Esophagus muscularis mucosa (tissue), 4 donors: ENCODE measurements at places on chromosomes 13 and 19. TPM values are rescaled to one million over a fixed set of nuclear protein-coding genes. Genes with fewer than 3 reads are reported as not detected.

DNA sequence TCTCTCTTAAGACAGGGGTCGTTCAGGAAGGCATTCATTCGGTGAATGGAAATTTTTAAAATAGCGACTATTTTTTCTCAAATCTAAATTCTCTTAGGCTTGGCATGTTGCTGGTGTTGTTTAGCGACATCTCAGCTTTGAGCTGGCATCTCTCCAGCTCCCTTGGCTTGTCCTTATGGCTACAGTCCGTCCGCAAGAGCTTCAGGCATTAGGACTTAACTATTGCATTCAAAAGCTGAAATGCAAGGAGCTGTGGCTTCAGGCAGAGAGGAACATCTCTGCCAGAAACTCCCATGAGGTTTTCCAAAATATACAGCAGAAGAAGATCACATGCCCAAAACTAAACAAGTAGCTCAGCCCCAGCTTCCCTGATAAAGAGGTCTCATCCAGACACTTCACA is 578.5 kb downstream of the EFNB2 start:
- no peak for DNase-seq

DNA sequence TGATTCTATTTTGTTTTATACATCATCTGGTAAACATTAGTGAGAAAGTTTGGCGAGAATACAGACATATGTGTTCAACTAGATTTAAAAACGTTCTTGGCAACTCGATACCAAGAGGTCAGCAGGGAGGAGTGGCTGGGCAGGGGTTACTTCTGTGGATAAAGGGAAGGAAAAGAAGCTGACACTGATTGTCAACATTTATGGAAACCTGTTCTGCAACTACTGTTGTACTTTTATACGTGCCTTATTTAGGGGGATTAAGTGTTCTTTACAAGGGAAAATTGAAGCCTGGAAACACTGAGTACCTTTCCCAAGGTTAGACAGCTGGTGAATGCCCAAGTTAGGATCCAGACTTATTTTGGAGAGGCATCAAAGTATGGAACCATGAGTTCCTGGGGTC is 65.0 kb downstream of the MTUS2 start:
- no peak for DNase-seq

DNA sequence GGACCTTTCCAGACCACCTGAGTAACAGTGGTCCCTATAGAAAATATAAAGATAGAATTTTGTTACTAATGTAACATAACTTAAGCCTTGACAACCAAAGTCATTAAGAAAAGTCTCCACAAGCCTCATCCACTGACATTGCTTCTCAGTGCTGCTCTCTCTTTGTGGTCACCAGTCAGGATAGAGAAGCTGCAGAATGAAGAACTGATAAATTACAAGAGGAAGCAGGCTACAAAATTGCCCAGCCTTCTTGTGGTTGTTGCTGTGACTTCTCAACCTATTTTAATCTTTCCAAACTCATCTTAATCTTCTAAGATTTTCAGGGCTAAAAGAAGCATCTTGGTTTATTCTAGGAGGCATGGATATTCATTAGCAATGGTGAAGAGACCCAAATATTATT is 343.8 kb downstream of the MZT1 start:
- DNase-seq, result no peak

DNA sequence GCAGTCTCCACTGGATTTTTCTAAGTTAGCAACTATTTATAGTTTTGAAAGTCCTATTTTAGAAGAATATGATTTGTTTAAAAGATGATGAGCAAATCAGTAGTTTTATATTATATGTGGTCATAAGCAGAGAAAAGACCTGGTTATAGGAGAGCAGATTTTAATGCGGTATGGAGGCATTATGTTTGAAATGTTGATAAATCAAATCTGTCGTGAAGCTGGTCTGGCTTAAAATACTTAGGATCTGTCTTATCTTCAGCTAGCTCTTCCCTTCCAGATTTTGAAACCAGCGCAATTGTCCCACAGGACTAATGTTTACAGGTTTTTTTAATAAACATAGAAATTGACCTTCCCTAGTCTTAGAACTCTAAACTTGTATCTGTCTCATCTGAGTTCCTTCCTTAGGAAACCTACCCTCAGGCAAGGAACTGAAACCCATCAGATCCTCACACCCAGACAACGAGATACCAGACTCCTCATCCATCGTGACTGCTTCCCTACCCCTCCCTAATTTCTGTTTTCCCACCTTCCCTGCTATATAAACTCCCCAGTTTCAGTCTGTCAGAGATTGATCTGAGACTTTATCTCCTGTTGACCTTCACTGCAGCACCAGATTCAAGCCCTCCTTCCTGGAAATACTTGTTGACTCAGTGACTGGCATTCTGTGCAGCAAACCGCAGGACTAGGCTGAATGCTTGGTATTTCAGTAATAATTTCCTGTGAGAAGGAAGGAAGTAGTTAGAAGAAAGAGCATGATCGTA is 37.8 kb upstream of the CXCL17 start:
- no peak for DNase-seq

- no peak for DNase-seq
These were observed 19.2 kb downstream of the UTP14C start for GRCh38 chr13:52043675-52044074.

- DNase-seq, result no peak
These were observed 9.7 kb downstream of the HSD17B14 start for GRCh38 chr19:48826606-48827020.

- DNase-seq, result no peak
These were observed 453.7 kb downstream of the PCDH17 start for GRCh38 chr13:58085274-58085673.

DNA sequence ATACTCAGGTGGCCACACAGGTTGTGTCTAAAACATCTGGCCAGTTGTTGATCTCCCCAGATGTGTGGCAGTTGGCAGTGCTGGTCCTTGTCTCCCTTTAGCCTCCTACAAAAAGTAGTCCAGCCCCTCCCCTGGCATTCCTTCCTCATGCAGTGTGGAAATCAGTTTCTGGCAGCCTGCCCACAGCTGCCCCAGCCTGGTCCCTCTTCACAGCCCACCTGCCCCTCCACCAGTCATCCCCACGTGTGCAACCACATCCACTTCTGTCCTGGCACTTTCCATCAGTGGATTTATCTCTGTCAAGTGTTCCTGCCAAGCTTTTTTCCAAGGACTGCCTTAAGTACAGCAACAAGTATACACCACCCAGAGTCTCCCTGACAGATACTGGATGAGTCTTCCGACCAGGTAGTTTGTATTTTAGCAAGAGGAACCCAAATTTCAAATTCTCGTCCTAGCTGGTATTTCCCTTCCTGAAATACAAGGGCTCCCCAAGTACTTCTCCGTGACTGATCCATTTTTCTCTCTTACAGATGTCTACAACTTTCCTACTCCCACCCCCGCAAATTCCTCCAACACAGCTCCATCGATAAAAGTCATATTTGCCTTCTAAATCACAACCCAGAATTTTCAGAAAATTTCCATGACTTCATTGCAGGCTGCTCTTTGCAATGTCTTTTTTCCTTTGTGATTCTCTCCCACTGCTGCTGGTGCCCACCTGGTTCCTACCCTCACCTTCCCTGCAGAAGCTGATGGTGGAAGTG is 313.5 kb downstream of the FOXO1 start:
- DNase-seq, result no peak

DNA sequence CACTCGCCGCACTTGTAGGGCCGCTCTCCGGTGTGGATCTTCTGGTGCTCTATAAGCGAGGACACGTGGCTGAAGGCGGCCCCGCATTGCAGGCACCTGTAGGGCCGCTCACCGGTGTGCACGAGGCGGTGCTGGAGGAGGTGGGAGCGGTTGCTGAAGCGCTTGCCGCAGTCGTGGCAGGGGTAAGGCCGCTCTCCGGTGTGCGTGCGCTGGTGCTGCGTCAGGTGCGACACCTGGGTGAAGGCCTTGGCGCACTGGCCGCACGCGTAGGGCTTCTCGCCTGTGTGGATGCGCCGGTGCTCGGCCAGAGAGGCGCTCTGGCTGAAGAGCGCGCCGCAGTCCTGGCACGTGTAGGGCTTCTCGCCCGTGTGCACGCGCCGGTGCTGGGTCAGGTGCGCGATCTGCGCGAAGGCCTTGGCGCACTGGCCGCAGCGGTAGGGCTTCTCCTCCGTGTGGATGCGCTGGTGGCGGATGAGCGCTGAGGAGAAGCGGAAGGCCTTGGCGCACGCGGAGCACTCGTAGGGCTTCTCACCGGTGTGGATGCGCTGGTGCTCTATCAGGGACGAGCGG is 7.5 kb downstream of the ZNF835 start:
- no peak for DNase-seq

DNA sequence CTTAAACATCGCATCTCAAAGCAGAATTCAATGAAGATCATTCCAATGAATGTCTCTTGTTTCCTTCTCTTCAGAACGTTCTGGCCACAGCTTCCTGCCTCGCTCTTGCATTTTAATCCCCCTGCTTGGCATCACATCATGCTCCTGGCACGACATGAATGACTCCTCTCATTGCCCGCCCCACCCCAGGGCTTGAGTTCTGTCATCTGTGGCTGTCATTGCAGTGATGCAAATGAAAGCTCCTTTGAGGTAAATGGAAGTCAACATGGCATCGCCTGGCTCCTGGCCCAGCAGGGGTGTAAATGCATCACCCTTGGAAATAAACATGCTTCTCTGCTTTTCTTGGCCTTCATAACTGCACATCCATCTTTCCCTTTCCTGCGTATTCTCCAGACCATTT is 48.6 kb downstream of the SCEL start:
- no peak for DNase-seq

DNA sequence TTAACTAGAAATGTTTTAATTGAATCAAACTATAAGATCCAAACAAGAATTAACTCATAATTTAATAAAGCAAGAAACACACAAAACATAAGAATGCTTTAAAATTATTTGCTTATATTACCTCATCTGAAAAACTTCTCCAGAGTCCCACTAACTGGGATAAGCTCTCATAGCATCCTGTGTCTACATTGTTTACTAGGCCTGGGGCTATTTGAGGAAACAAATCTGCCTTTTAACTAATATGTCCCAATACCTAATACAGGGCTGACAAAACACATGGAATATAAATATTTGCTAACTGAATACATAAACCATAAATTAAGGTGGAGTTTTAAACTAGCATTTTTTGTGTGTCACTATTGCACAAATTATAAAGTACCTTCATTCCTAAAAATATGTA is 1399.8 kb upstream of the SLC10A2 start:
- DNase-seq, result no peak

DNA sequence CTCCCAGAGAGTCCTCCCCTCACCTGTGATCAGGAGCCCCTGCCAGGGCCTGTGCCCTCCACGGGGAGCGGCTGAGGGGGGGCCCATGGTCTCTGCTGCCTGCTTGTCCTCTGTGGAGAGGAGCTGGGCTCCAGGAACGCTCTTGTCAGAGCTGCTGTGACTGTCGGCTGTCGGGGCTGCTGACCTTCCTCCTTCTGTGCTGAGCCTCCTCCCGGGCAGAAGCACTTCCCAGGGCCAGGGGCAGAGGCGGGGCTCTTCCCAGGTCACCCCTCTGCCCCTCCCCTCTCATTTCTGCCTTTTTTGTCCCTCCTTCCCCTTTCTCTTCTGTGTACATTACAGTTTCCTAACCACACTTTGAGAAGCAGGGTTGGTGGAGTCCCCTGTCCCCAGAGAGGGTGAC is at the start of gene CEACAM4:
Gene CEACAM4, minus strand, starts transcription at position 198 of the 400 bp plus-strand sequence. Its CDS starts 111 bp downstream, at position 87.
- DNase-seq, result peak; percentile 89

DNA sequence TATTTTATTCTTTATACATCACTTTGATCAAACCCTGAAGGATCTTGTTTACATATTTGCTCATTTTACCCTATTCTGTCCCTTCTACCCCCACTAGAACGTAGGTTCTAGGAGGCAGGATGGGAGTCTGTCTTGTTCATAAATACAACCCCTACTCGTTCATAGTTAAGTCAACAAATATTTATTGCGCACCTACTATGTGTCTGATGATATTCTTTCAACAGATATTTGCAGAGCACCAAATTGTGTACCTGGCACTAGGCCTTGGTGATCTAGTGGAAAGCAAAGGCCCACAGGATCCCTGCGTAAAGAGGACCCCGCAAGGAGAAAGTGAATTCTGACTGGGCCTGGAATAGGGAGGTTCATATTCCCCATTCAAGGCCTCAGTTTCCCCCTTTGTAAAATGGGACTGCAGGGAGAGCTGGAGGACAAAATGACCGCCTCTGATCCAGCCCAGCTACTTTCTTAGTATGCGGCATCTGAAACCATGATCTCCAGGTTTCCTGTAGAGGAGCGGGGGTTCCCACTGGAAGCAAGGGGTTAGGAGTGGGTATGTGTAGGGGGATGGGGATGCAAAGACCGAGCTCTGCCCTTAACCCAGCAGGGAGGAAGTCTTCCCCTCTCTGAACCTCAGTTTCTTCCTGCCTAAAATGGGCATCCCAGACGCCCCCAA is 534 bp upstream of the GEMIN7 start:
- DNase-seq, result no peak

DNA sequence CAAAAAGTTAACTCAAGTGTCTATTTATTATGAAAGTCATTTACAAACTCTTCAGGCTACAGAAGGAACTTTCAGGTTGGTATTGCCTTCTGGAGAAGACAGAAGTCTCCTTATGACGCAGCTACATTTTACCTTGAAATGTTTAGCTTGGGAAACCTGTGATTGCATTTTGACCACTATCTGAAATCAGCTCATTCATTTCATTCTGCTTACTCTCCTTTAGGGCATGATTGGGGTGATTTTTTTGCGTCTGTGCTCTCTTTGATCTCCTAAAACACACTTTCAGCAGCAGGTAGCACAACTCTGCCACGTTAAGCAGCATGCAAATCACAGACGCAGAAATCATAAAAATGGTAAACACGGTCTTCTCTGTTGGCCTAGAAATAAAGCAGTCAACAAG is 9.6 kb downstream of the GJB6 start:
- DNase-seq, result no peak

GRCh38 chr19:46299004-46299509 is 2.2 kb downstream of the HIF3A start:
- peak; percentile 99 for DNase-seq

DNA sequence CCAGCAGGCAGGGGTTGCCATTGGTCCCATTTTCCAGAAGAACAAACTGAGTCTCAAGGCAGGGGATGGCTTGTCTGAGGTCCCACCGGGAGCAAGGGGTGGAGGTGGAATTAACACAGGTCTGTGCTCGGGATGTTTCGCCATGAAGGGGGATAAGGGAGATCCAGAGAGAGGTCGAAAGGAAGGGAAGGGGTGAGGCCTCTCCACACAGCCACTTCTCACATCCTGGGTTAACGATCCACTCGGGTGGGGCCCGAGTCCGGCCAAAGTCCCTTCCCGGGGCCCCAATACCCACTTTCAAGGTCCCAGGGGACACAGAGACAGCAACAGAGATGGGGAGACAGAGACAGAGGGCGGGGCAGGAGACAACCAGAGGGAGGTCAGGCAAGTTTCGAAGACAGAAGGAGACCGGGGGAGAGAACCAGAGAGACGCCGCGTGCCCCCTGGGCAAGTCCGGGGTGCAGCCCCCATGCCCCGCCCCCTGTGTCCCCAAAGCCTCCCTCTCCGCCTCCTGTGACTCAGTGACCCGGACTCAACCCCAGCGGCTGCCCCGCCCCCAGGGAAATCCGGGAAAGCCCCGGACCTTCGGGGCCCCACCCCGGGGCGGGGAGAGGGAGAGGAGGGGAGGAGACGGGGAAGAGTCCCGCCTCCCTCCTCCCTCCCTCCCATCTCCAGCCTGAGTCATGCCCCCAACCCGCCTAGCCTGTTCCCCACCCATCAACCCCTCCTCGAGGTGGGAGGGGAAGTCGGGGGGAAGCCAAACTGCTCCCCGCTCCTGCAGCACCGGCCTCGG is 1.4 kb upstream of the BCL3 start:
- peak; percentile 97 for DNase-seq

- no peak for DNase-seq
These were observed 101.0 kb upstream of the SPRY2 start for GRCh38 chr13:80441968-80442367.

The ZNF611 gene
- total RNA-seq, result 7.3 TPM

The PRR20E gene
- not detected for total RNA-seq

The ZNF527 gene
- 6.0 TPM for total RNA-seq

The LRRC4B gene
- total RNA-seq, result 3.7 TPM

The ZGLP1 gene
- 1.2 TPM for total RNA-seq

The NXNL1 gene
- not detected for total RNA-seq

The SPACA4 gene
- not detected for total RNA-seq

The PRSS57 gene
- total RNA-seq, result not detected
